GM23248 (cell line): ENCODE measurements at places on chromosomes 12 and 14. TPM values are rescaled to one million over a fixed set of nuclear protein-coding genes. Genes with fewer than 3 reads are reported as not detected.
A peak's percentile ranks its signal among the peaks of the same experiment; 100 is the strongest.

DNA sequence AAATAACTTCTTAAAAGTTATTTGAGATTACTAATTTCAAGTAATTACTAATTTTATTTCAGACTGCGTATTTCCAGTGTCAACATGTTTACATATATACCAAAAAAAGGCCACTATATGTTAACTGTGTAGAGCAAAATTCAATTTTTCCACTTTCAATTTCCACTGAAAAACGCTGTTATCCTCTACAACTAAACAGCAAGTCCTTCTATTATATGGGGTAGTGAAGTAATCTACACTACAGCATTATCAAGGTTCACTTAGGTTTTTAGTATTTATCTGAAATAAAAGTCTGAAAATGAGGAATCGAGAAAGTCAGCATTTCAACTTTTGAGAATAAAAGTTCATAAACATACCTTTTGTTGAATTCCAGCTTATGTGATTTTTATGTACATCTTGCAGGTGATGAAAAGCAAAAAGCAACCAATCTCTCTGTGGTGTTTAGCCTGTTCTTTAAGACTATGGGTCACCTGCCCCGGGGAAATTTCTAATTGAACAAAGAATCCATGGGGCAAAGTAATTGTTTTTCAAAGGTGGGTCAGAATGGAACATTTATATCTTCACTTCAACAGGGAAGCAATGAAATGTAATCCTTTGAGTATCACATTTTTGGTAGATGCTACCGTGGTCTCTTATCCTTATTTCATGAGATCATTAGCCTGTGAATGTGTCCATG lies 3.3 kb downstream of the BTG1 start:
- DNase-seq: no peak

- no peak for DNase-seq
Observed at GRCh38 chr14:102049258-102050025, 37.4 kb downstream of the HSP90AA1 start.

DNA sequence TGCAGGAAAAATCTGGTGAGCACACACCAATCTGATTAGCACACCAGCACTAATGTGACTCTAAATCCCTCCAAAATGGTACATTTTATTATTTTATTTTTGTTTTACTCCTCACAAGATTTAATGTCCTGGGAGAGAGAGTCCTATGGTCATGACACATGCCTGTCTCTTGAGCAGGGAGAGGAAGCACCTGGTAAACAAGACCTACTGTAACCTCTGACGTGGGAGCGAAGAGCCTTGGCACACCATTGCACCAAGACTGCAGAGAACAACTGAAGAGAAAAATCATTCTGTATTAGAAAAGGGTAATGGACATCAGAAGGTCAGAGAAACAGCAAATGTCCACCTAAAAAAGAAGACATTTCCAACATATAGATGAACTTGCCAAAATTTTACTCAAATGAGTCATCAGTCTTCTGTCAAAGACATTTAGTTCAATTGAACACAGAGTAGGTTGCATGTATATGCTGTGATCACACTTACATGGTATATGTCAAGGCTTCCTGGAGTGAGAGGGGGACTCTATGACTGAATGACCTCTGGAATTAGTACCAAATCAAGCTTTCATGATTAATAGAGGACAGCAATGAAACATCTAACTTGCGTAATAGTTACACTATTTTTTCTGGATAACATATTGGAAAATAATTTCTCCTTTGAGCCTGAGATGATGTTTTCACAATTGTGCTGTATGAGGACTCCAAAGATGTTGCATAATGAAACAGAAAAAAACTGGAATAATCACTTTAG lies 186.9 kb upstream of the FLRT2 start:
- peak; percentile 17 for DNase-seq

DNA sequence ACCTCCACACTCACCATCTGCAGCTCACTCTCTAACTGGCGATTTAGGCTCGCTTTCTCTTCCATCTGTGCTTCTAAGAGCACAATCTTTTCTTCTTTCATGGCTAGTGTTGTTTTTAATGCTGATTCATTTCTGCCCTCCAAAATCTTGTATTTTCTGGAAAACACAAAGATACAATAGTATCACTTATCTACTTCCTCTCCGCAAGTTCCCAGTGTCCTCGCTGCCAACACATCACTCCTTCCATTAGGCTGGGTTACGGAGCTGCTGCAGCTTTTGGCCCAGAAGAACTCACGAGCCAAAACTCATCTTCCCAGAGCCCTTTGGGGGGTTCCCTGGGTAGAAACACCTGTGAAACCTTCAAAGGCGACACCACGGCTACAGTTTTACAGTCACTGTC lies 63.8 kb upstream of the GPR68 start:
- DNase-seq: no peak

DNA sequence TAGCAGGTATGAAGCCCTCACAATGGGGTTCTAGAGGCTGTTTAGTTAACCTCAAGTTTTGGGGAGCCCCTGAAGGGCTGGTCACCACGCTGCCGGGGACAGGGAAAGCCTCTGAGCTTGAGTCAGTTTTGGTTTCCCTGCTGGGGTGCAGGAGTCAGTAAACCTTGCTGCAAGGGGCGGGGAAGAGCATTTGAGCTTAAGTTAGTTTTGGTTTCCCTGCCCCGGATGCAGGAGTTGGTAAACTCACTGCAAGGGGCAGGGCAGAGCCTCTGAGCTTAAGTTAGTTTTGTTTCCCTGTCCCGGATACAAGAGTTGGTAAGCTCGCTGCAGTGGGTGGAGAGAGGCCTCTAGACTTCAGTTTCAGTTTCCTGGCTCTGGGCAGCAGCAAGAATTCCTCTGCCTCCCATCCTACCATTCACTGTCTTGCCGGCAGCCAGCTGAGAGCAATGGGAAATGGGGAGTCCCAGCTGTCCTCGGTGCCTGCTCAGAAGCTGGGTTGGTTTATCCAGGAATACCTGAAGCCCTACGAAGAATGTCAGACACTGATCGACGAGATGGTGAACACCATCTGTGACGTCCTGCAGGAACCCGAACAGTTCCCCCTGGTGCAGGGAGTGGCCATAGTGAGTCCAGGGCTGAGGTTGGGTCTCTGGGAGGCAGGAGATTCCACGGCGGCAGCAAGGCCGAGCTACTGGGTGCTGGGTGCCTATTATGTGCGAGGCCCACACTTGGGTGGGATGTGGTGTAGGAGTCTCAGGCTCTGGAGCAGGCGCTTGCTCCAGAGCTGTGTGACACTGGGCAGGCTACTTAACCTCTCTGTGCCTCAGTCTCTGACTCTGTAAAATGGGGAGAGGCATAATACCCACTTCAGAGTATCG lies at the start of gene OAS2:
Gene OAS2 (plus strand): TSS at position 357 of the 878 bp plus-strand sequence. CDS start 90 bp downstream, at position 447.
- peak; percentile 87 for DNase-seq

DNA sequence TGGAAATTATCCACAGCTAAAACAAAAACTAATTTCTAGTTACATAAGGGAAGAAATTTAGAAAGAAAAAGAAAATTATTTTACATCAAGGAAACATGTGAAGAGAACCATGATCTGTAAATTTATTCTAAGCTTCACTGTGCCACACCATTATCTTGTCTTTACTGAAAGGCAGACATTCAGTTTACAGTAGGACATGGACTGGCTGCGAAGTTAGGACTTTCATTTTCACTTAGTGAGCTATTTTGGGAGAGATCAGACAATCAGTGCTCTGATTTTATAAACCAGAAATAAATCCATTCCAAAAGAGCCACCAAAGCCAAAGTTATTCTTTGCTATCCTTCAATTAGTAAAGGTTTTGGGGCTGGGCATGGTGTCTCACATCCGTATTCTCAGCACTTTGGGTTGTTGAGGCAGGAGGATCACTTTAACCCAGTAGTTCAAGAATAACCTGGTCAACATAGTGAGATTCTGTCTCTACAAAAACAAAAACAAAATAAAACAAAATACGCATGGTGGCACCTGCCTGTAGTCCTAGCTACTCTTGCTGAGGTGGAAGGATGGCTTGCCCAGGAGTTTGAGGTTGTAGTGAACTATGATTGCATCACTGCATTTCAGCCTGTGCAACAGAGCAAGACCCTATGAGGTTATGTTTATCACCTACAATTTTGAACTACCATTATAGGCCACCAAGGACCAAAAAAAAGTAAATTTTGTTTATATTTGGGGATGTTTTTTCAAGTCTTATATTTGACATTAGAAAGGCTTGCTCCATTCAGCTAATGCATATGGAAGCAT lies 1084.8 kb upstream of the ATXN7L3B start:
- no peak for DNase-seq

DNA sequence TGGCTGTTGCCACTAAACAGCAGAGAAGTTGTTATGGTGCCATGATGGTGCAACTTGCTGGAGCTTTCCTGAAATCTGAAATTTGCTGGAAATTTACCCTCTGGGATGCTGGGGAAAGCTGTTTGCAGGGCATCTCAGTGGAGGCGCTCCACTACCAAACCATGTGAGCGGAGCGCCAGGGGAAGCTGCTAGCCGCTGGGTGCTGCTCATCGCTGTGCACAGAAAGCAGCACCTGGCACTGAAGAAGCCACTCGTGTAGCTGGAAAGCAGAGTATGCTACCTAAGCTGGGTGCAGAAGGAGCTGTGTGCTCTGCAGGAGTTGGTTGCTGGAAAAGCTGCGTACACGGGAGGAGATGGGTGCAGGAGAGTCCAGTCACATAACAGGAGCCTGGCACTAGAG lies 53.0 kb downstream of the MSRB3 start:
- DNase-seq: no peak

DNA sequence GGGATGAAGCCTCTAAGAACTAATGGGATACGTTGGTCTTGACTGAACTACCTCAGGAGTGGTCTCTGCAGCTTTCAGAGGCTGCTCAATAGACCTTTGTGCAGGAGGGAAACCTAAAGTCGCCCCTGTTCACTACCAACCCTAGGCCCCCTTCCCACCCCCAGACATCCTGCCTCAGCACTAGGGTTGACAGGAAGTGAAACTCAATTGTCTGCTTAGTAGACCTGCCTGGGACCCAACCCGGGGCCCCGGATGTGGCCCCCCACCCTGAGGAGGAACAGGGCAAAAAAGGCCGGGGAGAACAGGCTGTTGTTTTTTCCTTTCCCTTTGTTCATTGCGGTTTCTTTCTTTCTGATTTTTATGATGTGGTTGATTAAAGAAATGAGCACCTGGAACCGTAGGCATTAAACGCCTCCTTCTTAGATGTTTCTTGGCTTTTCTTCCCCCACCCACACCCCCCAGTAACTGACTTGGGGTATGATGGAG lies 1.6 kb upstream of the DGKA start:
- DNase-seq: no peak

- DNase-seq: peak; percentile 89
Observed at GRCh38 chr14:96038920-96039632, at the start of gene C14orf132. TSS of gene C14orf132 (plus strand) at chr14:96039362. CDS start at chr14:96039501, 139 bp downstream.

GRCh38 chr14:34692348-34692747 lies 22.0 kb downstream of the CFL2 start:
- peak; percentile 47 for DNase-seq

- no peak for DNase-seq
Observed at GRCh38 chr14:24160499-24160849, 591 bp upstream of the IRF9 start.

GRCh38 chr12:92769124-92769901 lies 66.5 kb downstream of the PLEKHG7 start:
- DNase-seq: no peak

DNA sequence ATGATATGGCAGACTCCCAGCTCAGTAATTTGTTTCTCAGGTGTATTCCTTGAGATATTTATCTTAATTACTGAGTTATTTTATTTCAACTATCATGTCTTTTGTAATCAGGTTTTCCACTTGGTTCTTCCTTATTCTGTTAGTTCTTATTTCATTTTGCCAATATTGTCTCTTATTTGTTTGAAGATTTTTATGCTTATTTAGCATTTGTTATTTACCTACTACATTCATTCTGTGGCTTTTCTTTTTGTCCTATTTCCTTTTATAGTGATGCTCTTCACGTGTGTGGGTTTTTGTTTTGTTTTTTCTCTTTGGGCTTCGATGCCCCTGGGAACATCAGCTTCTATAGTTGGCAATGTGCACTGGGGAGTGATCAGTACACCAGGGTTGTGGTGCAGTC lies 40.5 kb upstream of the CRADD start:
- DNase-seq: no peak

DNA sequence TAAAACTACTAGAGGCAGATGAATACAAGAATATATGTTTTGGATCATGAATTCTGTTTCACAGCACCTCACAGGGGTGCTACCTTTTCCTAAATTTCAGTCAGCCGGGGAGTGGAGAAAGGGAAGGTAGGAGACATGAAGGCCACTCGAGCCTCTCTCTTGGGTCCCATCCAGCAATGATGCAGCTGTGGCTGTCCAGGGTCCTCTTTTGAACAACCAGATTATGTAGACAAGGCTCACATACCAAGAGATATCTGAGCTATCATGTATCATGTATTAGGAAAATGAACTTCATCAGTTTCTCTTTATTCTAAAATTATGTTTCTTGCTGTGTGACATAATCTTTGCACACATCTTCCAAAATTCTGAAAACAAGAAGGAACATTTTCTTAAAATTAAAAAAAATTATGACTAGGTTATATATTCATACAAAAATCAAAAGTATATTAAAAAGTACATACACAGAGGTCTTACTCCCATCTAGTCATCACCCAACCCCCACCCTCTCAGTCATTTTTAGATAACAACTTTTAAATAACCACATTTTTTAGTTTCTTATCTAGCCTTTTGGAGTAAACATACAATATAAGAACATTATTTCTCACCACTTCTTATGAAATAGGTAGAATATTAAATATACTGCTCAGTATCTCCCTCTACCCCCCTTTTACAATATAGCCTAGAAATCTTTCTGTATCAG lies 88.7 kb downstream of the ACADS start:
- no peak for DNase-seq

DNA sequence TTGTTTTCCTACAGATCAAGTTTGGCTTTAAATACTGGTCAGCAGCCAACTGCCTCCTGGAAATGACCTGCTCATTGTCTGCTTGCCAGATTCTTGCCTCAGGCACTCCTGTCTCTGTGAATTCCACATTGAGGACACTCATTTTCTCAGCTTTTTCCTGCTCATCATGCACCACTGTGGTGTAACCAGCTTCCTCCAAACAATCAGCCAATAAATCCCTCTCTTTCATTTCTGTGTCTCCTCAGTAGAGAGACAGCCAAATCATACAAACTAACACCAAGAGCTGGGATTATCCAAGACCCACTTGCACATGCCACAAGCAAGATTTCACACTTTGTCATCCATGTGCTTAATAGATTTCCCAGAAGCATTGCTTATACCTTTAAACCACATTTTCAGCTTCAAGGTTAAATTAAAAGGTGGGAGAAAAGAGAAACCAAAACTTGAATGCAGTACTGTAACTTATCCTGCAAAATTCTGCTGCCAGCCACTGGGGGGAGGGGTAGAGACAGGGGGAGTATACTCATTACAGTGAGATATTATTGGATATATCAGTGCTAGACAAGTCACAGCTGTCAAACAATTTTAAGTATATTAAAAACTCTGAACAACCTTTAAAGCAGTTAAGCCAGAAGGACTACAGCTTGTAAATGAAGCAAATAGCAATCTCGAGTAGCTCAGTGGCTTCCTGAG lies 105.0 kb downstream of the PPP2R5E start:
- peak; percentile 94 for DNase-seq

The PTPN21 gene
- total RNA-seq: 13.3 and 21.2 TPM in 2 replicates

The BRI3BP gene
- 1.9 and 4.2 TPM in 2 replicates for total RNA-seq

The ERP27 gene
- total RNA-seq: not detected in 2 replicates

The FAM186B gene
- total RNA-seq: 0.22 and 1.4 TPM in 2 replicates

The CELA1 gene
- total RNA-seq: not detected in 2 replicates

The P2RX7 gene
- total RNA-seq: under 0.01 and 0.54 TPM in 2 replicates

The TSPAN8 gene
- total RNA-seq: not detected in 2 replicates

The FERMT2 gene
- total RNA-seq: 217 and 256 TPM in 2 replicates

The ACOT4 gene
- 0.38 and 1.5 TPM in 2 replicates for total RNA-seq

The ALDH6A1 gene
- total RNA-seq: 13.8 and 19.9 TPM in 2 replicates

The FOXA1 gene
- not detected in 2 replicates for total RNA-seq

The TAMALIN gene
- total RNA-seq: 2.2 and 5.9 TPM in 2 replicates

The HCAR1 gene
- total RNA-seq: not detected in 2 replicates

The RABGGTA gene
- total RNA-seq: 18.0 and 34.9 TPM in 2 replicates
